ENCODE measurements at places on chromosomes 11 and 22.

DNA sequence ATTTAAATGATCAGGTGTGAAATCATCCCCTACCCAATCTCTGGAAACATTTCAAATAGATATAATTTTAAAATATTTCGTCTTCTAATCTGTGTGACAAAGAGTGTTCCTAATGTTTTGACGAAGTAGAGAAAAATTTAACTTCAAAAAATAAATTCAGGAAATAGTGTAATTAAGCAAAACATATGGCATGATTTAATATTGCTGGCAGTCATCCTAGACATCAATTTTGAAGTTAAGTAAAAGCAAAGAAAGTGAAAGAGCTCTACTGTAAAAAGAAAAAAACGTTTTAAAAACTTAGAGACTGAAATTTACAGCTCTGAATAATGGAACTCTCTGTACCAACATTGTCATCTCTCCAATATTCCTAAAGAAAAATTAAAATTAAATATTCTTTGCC, 1062.3 kb downstream of the LRRC4C start:
- DNase-seq, result no peak

DNA sequence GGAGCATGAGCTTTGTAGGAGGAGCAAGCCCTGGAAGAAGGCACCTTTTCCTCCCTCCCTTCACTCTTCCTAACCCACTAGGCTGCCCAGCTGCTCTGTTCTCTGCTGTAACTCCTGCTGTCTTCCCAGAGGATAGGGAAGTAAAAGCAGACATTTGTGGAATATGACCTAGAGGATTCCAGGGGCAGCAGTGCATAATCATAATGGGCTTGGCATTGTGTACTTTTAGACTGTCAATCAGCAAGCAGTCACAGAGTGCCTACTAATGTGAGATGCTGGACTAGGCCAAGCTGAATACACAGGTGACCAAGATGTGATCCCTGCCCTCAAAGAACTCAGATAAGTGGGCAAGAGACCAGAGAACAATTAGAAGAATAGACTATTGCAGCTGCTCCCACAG, 133.0 kb downstream of the NAV2 start:
- no peak for DNase-seq

- DNase-seq, result no peak
These were observed 123.1 kb downstream of the BRD1 start for GRCh38 chr22:49704345-49705215.

DNA sequence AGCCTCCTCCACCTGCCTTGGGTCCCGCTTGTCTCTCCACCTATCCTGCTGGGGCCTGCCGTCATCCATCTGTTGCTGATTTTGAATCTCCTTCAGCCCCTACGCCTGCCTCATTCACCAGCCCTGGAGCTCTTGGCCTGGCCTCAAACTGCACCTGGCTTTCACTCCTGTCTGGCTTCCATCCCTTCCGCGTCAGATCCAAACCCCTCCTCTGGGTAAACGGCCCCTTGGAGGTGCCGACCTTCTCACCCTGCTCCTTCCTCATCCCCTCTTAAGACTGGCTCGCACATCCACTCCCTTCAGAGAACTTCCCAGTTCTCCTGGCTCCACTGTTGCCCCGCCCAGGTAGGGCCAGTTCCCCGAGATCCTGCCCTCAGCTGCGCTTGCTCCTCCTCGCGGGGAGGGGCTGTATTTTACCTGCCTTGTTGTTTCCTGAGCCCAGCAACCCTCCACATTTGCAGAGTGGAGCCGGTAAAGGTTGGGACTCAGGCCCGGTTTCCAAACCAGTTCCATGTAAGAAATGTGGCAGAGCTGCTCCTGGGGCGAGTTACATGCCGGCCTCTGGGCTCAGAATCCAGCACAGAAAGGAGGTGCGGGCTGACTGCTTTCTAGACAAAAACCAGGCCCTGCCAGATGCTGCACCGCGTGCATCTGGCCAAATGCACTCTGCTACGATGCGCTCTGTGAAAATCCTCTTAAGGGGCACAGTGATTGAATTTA, 13.9 kb upstream of the SHANK2 start:
- no peak for DNase-seq

Measured in thyroid gland (tissue), 4 donors.